ENCODE measurements at places on chromosomes 7 and 10. TPM values are rescaled to one million over a fixed set of nuclear protein-coding genes. Genes with fewer than 3 reads are reported as not detected.

- peak; percentile 33 for DNase-seq
Measured at GRCh38 chr10:14837003-14837756, 657 bp downstream of the CDNF start.

The MACROH2A2 gene
- total RNA-seq = 52.3 TPM

GRCh38 chr7:130351791-130352090, 7.1 kb downstream of the CPA5 start:
- no peak for DNase-seq

The DDC gene
- total RNA-seq = 2.3 TPM

- DNase-seq = no peak
Measured at GRCh38 chr10:100725869-100726426, 19.4 kb upstream of the PAX2 start.

Data from spinal cord (tissue), 10 donors.